ENCODE measurements at places on chromosomes 2 and 18.

DNA sequence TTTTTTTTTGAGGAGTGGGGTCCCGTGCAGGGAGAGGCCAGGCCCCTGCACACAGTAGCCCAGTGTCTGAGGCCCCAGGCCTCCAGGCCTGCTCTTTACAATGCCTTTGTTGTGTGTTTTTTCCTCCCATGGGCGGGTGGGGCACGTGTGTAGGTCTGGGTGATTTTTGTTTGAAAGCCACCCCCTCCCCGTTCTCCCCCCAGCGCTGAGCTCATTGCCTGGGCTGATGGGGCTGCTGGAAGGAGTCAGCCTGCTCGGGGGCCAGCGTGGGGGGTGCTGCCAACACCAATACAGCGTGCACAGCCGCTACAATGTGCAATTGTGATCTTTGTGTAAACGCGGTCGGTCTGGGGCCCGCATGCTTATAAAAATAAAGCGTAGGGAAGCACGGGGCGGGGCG, 142.7 kb downstream of the DYSF start:
- no peak for DNase-seq

DNA sequence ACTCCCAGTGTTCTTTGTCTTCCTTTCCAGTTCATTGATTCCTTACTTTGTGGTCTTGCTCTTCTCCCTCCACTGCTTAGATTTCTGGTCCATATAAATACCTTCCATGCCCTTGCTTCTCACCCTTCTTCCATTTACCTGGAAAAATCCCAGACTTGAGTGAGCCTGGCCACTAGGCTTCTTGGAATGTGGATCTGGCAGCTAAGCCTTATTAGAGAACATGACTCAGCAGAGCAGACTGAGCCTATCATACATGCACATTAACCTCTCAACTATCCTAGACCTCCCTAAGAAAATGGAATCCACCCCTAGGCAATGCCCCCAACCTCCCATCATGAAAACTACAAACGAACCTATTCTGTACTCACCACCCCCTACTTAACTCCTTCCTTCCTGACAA, 127.7 kb downstream of the RHBDD1 start:
- DNase-seq, result no peak

- no peak for DNase-seq
Observed at GRCh38 chr2:119147776-119148715, 10.5 kb downstream of the C1QL2 start.

GRCh38 chr2:109428841-109429566, 184.8 kb downstream of the SEPTIN10 start:
- no peak for DNase-seq

DNA sequence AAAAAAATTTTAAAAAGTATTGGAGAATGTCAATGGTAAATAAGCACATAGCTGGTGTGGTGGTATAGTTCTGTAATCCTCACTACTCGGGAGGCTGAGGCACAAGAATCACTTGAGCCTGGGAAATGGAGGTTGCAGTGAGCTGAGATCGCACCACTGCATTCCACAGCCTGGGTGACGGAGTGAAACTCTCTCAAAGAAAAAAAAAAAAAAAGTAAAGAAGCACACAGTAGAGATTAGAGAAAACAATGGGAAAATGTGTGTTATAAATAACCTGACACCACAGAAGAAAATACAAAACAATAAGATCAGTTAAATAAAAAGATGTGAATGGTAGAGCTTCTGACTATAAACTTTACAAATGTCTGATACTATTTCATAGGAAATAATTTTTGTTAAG, 163.7 kb upstream of the WDSUB1 start:
- no peak for DNase-seq

DNA sequence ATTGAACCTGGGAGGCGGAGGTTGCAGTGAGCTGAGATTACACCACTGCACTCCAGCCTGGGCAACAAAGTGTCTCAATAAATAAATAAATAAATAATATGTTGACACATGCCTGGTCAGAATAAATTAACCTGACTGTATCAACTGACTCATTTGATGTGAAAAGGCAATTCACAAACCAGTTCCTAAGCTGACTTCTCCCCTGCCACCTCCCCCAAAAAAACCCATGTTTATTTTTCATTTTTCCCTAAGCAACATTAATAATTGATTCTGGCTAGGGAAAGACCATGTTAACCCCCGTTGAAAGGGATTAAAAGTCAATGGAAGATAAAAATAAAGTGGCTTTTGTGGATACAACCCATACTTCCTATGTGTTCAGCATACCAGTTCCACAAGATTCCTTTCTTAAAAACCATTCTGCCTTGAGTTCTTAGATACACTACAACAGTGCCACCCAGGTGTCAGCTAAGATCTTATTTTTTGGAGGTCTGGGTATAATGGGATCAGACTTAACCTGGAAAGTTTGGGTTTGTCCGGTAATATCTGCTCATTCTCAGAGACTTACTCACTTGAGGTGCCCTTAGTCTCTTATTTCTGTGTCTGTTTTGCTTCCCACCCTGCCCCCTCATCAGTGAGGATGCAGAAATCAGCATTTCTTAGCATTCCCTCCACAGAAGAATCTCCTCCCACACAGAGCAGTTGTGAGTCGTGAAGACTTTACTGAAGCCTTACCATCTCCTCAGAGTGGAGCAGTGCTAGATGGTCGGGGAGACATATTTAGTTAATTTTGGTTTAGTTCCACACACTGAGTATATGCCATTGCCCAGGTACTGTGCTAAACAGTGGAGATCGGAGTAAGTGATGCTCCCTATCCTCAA, 10.1 kb upstream of the MCFD2 start:
- DNase-seq, result no peak

GRCh38 chr2:192314800-192315481, 120.2 kb upstream of the TMEFF2 start:
- no peak for DNase-seq

DNA sequence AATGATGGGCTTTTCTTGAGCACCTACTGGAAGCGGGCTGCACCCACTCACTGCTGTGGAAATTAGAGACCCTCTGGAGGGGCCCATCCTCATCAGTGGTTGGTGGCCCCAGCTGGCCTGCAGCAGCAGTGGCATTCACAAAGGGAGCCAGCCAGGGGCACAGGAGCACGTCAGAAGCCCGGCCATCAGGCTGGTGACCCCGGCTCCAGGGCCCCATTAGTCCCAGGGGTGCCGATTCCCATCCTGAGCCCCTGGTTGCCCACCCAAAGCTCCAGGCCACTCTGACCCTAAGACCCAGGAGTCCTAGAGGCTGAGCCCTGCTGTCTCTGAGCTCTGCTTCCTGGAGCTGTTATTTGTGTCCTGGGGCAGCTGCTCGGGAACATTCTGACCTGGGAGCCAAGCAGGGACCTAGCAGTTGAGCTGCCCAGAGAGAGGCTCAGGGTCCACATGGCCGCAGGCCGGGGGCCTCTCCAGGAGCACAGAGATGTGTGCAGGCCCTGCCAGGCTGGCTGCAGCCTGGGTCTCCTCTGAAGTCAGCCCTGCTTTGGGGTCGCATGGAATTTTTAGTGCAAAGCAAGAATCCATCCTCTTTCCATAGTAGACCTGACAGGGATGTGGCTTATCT, 207.2 kb downstream of the KLHL29 start:
- no peak for DNase-seq

Measured in activated naive CD8-positive, alpha-beta T cell treated with anti-CD3 and anti-CD28 coated beads for 36 hours (primary cell).